ENCODE measurements at places on chromosomes 3 and 15.

DNA sequence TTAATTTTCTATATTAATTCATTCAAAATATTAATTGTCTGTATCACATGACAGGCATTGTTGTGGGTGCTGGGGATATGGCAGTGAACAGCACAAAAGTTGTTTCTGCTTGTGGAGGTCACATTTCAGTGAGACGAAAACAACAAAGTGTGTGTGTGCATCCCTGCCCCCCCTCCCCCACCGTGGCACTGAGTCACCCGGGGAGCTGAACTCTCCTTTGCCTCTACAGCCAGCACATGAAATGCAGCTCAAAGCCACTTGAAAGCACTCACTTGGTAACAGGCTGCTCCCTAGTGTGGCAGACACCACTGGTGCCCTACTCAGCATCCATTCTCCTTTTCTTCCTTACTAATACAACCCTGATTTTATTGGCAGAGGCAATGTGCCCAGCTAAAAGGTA lies 16.9 kb upstream of the SCAMP5 start:
- peak; percentile 82 for DNase-seq

DNA sequence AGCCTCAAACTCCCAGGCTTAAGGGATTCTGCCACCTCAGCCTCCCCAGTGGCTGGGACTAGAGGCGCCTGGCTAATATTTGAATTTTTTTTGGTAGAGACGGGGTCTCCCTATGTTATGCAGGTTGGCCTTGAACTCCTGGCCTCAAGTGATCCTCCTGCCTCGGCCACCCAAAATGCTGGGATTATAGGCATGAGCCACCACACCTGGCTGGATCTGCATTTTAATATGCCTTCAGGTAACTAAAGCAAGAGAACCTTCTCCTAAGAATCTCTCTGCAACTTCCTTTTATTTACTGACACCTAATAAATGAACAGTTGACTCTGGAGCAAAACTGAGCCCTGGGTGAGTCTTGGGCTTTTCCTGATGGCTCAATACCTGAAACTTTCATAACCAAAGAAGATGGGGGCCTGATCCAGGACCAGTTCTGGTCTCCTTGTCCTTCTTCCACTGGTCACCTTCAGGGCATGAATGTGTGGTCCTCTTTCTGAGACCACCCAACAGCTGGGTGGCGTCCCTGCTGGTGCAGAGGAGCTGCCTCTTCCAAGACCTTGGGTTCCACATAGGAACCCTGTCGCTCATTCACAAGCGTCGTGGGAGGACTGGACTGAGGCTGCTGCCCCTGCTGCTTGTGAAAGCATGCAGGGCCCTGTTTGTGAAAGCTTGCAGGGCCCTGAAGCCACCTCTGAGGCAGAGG lies 28.2 kb downstream of the CCR9 start:
- DNase-seq: no peak

GRCh38 chr3:11606090-11606784 lies 37.5 kb downstream of the VGLL4 start:
- peak; percentile 34 for DNase-seq

DNA sequence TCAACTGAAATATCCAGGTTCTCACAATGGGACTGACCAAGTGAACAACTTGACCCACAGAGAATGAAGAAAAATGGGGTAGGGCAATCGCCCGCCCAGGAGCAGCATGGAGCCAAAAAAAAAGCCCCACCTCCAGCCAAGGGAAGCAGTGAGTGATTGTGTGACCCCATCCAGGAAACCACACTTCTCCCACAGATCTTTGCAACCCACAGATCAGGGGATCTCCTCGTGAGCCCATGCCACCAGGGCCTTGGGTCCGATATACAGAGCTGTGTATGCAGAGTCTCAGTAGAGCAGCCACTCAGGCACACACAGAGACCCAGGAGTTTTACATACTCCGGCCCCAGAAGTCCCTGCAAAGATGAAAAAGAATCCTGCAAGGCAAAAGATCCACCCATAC lies 35.7 kb downstream of the PYGO1 start:
- DNase-seq: no peak

GRCh38 chr3:182445576-182445975 lies 347.7 kb upstream of the ATP11B start:
- no peak for DNase-seq

DNA sequence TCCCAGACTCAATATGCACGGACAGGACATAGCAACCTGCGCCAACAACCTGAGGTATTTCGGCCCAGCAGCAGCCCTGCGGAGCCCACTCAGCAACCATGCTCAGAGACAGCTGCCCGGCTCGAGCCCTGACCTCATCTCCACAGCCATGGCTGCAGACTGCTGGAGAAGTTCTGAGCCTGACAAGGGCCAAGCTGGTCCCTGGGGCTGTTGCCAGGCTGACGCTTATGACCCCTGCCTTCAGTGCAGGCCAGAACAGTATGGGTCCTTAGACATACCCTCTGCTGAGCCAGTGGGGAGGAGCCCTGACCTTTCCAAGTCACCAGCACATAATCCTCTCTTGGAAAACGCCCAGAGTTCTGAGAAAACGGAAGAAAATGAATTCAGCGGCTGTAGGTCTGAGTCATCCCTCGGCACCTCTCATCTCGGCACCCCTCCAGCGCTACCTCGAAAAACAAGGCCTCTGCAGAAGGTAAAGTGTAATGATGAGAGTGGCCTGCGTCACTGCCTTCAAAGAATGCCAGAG lies 25.5 kb downstream of the TMEM41A start:
- no peak for DNase-seq

- DNase-seq: no peak
Measured at GRCh38 chr3:21668012-21668411, 83.0 kb downstream of the ZNF385D start.

DNA sequence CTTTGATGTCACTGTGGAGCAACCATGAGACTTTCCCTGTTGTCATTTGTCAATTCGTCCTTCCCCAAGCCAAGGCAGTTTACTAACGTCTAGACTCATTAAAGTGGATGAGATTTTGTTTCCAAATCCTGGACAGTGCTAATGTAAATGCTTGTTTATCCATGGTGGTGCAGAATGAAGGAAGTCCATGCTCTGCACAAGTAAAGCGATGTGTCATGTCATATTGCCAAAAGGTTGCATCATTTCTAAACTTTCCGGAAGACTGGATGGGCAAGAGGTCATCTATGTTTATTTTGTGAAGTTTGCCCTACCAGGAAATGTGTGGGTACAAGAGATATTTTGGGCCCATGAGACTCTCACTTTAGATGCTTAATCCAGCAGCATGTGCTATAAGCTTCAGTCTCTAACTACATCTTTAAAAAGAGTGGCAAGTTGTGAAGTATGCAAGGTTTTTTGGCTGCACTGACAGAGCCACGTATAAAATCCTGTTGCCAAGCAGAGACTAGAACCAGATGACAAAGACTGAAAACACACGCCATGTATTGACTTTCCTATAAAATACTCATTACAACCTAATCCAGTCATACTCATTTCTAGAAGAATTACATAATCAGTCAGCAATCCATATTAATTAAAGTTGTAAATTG lies 72.1 kb upstream of the FNDC3B start:
- DNase-seq: no peak

DNA sequence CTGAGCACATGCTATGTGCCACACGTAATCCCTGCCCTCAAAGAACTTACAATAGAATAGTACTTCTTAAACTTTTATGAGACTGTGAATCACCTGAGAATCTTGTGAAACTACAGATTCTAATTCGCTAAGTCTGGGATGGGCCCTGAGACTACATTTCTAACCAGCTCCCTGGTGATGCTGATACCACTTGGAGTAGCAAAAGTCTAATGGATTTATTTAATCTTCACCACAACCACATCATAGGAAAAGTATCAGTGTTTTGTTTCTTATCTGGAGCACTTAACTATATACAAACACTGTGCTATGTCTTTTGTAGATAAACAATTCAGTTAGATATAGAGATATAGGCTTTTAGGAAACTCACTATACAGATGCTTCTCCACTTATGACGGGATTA lies 23.8 kb upstream of the TCF12 start:
- DNase-seq: no peak

DNA sequence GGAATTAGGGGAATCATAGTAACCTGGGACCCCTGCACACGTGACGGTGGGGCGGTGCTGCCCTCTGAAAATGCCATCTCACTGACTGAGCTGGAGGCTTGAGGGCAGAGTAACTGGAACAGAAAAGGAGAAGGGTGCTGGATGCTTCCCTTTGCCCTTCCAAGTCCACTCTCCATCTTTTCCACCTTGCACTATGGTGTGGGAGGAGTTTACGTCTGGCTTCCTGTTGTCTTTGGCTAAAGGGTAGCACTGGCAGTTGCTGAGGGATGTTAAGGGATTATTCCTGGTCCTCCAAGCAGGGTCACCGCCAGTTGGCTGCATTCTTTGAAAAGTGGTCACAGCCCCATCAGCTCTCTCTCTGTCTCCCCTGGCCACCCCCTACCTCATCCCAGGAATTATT lies 129.4 kb upstream of the SNTN start:
- no peak for DNase-seq

DNA sequence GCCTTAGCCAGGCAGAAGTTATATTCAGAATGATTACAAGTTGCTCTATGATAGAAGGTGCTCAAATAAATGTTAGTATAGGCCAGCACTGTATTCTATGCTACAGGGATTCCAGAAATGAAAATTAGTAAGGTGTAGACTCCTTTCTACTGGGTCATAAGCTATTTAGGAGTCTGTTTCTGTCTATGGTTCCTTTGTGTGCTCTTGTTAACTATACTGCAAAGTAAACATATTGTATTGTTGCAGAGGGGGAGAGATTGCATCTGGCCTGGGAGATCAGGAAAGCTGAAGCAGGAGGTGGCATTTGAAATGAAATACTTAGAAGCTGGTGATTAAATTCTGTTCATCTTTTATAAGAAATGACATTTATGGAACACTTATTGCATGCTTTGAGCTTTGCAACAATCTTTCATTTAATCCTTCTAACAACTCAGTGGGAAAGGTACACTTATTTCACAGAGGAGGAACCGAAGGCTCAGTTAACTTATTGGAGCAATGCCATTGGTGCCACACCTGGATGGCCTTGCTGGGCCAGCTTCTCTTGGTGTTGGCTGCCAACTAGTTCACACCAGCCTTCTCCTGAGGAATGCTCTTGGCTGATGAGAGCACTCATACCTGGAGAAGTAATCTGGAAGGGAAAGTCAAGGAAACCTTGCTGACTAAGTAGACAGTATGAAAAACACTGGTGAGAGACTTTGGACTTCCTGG lies 39.1 kb downstream of the ABHD5 start:
- no peak for DNase-seq

- no peak for DNase-seq
Measured at GRCh38 chr3:147387291-147387884, 19.0 kb downstream of the ZIC4 start.

- DNase-seq: no peak
Measured at GRCh38 chr3:83670416-83670815, 1288.4 kb upstream of the CADM2 start.

DNA sequence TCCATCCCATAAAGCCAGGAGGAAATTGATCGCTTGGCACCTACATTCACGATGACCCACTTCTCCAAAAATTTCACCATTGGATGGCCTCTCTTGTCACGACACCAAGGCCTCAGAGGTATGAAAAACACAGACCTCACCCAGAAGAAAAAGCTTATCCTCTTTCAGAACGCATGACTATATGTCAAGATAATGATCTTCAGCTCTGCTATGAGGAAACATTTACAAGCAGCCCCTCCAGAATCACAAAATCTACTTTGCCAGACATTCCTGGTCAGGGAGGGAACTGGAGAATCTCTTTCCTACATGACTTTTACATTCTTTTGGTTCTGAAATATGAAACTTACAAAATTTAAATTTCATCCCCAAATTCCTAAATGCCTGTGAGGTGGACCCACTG lies 122.7 kb downstream of the WNT5A start:
- no peak for DNase-seq

GRCh38 chr15:48607846-48608245 lies 37.7 kb downstream of the FBN1 start:
- DNase-seq: no peak

DNA sequence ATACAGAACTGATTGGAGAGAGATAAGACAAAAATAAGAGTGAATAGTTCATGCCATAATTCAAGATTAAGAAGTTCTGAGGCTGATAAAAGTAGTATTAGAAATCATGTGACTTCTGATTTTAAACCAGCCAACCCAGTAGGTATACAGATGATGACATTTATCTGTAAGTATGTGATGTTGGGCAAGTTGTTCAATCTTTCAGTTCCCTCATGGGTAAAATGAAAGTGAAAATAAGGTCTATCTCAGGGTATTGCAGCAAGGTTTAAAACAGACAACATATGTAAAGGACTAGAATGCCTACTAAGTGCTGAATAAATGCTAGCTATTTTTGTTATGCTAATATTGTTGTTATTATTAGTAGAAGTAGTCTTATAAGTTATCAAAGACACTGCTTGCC lies 1055.7 kb downstream of the NAALADL2 start:
- DNase-seq: no peak

All from activated CD8-positive, alpha-beta T cell treated with anti-CD3 and anti-CD28 coated beads for 36 hours (primary cell).